ENCODE measurements at places on chromosomes 2 and 18.

- DNase-seq: no peak
Observed at GRCh38 chr18:21484851-21485636, 115.5 kb downstream of the ESCO1 start.

DNA sequence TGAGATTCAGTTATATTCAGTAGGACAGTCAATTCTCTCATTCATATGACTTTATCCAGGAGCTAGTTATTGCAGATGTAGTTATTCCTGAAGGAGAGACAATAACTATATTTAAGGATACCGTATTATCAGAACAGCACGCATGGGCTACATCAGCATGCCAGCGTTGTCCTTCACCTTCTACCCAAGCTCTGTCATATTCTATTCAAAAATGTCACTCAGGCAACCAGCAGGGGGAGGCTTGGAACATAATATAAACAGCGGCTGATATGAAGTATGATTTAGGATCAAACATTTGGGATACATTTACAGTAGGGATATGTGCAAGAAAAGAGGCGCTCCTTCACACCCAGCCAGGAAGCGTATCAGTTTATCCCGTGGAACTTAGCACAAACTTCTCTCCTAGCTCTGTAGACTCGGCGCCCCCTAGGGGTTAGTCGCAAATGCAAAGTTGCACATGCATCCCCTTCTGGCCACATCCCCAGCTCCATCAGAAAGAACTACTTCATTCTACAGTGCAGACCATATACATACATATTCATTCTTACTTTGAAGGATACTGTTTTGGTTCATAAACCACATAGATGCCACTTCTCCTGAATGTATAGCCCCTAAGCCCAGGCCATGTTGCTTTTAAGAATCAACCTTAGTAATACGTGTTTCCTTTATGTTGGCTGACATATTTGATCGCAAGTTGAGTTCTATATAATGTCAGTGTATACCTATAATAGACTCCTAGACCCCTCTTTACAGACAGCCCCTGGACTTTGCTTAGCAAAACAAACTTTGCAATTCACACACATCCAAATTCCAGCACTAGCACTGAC lies 759.4 kb downstream of the ADCYAP1 start:
- peak; percentile 60 for DNase-seq

GRCh38 chr2:207490441-207490840 lies 39.3 kb upstream of the CREB1 start:
- no peak for DNase-seq

DNA sequence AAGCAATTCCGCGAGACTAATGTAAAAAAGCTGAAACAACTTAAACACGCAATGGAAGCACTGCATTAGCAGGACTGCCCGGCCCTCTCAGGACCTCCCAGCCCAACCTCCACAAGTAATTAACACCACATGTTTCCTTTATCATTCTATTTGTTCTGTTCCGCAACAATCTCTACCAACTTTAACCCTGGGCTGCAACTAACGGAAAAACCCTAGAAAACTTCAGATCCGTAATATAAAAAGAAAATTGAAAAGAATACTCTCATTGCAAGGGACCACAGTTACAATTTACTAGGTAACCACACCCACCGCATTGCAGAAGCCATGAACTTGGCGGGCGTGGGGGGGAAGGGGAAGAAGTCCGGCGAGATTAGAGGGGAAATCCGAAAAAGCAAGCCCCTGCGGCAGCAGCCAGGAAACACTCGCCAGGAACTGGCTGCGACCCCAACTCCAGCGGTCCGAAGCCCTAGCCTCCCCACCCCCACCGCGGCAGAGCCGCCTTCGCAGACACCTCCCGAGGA lies 1.2 kb downstream of the EPB41L3 start:
- no peak for DNase-seq

- no peak for DNase-seq
Observed at GRCh38 chr2:234038076-234038802, 12.3 kb upstream of the SPP2 start.
